ENCODE measurements at places on chromosomes 7 and 10. TPM values are rescaled to one million over a fixed set of nuclear protein-coding genes. Genes with fewer than 3 reads are reported as not detected.

OPALIN gene
- not detected for total RNA-seq

AFAP1L2 gene
- total RNA-seq, result 0.14 TPM

C10orf67 gene
- total RNA-seq, result 0.14 TPM

GNG11 gene
- total RNA-seq, result 40.3 TPM

PSD gene
- 6.3 TPM for total RNA-seq

ZNF655 gene
- total RNA-seq, result 42.6 TPM

TUBB8 gene
- total RNA-seq, result under 0.01 TPM

AS3MT gene
- total RNA-seq, result 13.0 TPM

ICA1 gene
- under 0.01 TPM for total RNA-seq

CPA5 gene
- total RNA-seq, result not detected

EVX1 gene
- under 0.01 TPM for total RNA-seq

H2BK1 gene
- total RNA-seq, result not detected

HOXA11 gene
- total RNA-seq, result 9.6 TPM

SPDYE11 gene
- total RNA-seq, result not detected

PLXDC2 gene
- 20.9 TPM for total RNA-seq

OR2A1 gene
- not detected for total RNA-seq

GIMAP4 gene
- 0.28 TPM for total RNA-seq

SDK1 gene
- 6.5 TPM for total RNA-seq

HPSE2 gene
- total RNA-seq, result under 0.01 TPM

SOSTDC1 gene
- total RNA-seq, result not detected

CARD11 gene
- total RNA-seq, result 0.43 TPM

SMNDC1 gene
- total RNA-seq, result 4.9 TPM

FZD1 gene
- 15.6 TPM for total RNA-seq

Data from smooth muscle cell of bladder (primary cell).